Stimulated activated CD4-positive, alpha-beta T cell treated with anti-CD3 and anti-CD28 coated beads, Interleukin-12 subunit alpha, Interleukin-12 subunit beta, amount 100 ng/mL, for 4 hours (primary cell): ENCODE measurements at places on chromosomes 2 and 18.

DNA sequence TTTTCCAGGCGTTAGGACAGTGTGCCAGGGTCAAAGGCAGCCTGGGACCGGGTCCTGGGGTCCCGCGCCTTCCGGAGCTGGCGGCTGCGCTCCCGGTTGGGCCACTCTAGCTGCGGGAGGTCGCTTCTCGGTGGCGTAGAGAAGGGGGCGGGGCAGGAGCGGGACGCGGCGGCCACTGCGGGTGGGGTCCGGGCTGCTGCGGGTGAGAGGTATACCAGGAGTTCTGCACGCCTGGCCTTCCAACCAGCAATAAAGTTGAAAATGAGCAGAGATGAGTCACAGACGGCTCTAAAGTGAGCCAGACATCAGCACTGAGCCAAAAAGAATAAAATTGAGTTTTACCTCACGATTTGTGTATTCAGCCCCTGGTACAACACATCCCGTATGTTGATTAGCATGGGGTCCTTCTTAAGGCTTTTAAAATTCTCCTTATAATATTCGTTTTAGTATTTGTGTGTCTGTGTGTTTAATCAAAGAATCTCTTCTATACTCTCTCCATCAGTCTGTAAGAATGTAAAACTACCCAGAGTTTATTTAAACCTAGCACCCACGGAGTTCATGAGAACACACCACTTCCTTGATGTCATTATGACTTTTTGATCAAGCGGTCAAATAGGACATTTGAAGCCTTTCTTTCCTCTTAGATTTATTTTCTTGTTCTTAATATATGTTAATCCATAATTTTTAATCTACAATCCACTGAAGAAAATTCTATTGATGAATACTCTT is at the start of gene C1GALT1C1L:
TSS of gene C1GALT1C1L (minus strand) at position 108 of the 729 bp plus-strand sequence. CDS start at position 1, 107 bp downstream.
- DNase-seq: peak; percentile 23

DNA sequence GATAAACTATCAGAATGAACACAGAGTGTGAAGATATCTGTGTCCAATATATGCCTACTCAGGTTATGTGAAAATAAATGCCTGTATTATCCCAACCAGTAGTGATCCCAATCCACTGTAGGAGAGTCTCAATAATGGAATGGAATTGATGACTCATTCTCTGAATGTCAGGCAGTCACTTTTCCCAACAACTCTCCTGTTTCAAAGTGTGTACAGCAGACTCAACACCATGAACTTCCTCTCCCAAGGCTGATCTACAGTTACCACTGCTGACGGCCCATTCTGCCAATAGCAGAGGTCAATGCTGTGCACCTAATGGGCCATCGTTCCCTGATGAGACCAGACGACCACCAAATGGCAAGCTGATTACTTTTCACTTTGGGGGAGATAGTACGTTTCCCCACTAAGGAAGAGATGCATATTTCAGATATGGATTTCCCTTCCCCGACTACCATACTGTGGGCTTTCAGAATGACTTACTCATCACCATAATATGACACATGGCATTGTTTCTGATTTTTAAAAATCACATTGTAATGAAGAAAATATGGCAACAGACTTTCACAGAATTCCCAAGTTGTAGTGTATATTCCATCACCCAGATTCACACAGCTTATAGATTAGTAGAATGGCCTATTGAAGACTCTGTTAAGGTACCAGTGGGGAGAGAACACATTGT is 601.7 kb upstream of the VRK2 start:
- no peak for DNase-seq

DNA sequence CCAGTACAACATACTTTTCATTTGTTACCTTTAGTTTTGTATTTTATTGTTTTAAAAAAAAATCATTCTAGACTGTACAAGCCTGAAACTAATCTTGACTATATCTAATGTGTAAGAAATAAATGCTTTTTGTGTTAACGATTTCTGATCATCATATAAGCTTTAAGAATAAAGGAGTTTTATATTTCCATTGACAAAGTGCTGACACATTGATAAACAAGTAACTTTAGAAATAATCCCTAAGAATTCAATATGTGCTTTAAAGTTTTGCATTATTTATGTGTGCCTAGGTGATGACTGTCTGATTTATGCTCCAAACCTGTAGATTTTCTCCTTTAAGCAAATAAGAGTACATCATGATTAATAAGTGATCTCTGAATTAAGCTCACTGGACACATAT is 247.2 kb upstream of the BOD1L2 start:
- DNase-seq: no peak

- DNase-seq: no peak
These were observed 170.7 kb downstream of the TTC32 start for GRCh38 chr2:19731037-19731436.

DNA sequence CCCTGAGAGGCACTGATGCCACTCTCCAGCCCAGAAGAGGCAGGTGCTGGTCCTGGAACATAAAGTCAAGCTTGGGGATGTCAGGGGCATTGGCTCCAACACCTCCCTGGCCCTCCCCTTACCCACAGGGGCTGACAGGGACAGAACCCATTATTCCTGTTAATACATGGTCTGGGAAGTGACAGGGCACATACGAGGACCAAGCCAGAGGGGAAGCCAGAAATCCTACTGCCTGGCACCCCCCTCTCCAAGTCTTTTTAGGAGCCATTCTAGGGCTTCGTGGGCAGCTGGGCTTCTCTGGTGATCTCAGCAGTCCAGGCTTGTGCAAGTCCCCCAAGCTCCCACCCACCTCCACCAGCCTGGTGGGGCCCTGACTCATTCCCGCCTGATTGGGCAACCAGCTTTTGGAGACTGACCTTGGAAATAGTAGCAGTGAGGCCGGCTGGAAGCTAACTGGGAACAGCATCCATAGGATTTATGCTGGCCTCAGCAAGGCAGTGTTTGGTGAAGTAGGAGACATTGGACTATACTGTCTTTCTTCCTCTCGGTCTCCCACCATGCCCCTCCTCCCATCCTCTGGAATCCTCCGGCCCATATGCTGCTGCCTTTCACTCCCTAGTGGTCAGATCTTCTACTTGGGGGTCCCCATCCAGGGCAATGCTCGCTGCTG is 86.4 kb upstream of the HK2 start:
- DNase-seq: no peak
